ENCODE measurements at places on chromosomes 2 and 18.

GRCh38 chr2:149008381-149008780, 30.1 kb upstream of the LYPD6B start:
- no peak for DNase-seq

DNA sequence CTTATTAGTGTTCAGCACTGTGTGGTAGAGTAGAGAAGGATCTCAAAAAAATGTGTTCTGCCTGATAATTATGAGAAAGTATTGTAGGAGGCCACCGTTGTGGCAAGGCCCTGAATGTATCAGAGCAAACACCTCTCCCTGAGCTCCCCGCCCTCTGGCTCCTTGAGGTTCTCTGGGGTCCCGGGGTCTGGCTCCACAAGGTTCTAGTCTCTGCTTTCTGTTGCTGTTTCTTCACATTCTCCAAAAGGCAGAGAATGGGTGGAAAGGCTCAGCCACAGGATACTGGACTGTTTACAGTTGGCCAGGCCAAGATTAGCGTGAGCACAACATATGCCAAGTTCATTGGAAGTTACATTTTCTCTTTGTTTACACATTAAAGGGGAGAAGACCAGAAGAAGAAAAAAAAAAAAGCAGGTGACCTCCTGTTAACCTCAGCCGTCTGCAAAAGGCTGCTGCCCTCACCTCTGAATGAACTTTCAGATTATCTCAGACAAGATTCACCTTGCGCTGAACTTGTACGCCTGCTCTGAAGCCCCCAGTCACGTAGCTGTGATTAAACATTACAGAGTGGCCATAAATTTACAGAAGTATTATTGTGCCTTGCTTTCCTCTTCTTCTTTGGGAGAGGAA, 56.6 kb upstream of the CYP26B1 start:
- no peak for DNase-seq

- peak; percentile 79 for DNase-seq
Observed at GRCh38 chr2:237591141-237591881, 777 bp upstream of the RAB17 start.

GRCh38 chr18:9348079-9348671, 13.6 kb downstream of the TWSG1 start:
- no peak for DNase-seq

DNA sequence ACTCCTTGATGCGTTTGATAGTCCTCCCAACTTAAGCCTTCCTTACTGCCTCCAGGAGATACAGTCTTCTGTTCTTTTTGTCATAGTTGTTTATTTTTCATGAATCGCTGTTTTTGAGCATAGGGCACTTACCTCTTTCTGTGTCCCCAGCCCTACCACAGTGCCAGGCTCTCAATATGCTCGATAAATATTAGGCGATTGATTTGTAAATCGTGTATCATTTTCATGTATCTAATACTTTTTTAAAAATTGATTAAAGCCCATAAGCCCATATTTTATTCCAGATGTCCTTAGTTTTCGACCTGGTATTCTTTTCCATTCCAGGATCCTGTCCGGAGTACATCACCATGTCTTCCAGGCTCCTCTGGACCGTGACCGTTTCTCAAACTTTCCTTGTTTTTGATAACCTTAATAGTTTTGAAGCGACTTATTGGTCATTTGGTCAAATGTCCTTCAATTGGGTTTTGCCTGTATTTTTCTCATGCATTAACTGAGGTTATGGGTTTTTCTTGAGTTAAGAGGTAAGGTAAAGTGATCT, 444 bp upstream of the MMADHC start:
- DNase-seq, result no peak

GRCh38 chr18:48939205-48940097, 11.3 kb downstream of the SMAD7 start:
- no peak for DNase-seq

GRCh38 chr2:88167740-88168139, 2.4 kb upstream of the THNSL2 start:
- no peak for DNase-seq

DNA sequence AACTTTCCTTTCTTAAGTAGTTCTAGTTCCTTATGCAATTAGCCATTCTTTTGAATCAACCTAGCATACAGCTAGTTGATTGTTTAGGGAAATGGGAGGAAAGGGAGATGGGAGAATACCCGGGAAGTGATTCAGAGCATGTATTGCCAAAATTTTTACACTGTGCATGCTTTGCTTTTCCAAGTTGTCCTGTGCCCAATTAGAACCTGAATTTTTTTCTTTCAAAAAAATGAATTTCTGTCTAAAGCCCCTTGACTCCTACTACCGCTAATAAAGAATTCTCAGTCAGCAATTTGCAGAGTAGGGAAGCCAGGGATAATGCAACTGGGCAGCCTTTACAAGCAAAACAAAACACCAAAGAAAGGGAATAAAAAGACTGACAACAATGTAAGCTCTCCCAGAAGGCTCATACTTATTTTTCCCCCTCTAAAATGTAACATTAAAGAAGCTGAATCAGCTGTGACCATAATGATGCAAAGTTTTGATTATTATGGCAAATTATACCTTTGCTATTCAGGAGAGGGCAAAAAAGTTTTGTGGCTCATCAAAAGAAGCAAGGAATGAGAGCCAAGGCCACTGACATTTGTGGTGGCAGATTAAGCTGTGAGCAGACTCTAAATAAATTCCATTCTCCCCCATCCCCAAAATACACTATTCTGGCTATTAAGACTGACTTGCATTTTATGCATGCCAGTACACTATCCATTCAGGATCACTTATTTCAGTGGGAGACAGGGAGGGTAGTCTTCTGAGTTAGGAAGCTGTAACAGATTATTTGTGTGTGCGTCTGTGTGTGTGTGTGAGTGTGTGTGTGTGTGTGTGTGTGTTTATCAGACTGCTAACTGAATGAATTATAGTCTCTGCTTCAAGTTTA, 174.3 kb downstream of the ERBB4 start:
- no peak for DNase-seq

DNA sequence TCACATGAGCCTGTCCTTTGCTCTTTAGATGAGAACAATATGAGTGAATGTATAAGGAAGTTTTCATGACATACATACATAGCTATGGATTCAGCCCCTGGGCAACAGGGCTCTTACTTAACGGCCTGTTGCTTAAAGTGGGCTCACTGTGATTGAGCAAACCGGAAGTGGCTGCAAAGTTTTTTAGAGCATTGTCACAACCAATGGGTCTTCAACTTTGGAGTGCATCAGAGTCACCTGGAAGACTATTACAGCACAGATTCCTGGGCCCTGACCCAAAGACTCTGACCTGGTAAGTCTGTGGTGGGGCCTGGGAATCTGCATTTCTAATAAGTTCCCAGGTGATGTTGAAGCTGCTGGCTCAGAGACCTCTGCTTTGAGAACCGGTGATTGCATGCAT, 106.3 kb upstream of the SEC11C start:
- DNase-seq, result no peak

DNA sequence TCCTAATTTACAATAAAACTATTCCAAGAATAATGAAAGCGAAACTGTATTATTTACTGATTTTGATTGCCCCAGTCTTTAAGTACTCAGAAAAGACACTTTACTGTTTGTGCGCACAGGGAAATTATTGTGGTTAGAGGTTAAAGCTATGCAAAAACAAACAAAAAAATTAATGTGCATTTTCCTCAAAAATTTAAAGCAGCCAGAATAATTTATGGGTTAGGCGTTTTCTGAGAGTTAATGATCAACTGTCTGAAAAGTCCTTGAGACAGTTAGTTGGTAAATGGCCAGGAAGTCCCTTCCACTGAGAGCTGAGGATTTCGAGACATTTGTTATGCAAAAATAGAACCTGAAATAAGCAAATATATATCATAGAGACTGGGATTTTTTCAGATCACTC, 143.3 kb downstream of the IRS1 start:
- DNase-seq, result peak; percentile 75

GRCh38 chr2:204628926-204629712, 83.8 kb downstream of the PARD3B start:
- no peak for DNase-seq

DNA sequence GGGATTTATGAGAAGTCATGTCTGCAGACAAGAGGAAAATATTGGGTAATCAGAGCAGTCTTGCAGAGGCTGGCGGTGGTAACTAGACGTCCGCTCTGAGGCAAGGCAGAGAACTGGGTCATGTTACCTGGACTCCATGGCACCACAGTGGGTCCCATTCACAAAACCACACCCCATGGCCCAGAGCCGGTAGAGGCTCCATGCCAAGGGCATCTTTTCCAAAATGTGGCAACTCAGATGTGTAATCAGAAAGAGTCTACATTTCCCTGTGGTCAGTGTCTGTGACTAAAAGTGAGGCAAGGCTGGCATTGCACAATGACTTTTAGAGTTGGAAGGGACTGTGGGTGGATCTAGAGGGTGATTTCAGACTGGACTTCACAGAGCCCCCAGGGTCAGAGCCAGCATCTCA, 113.1 kb downstream of the MREG start:
- DNase-seq, result no peak

GRCh38 chr18:76844742-76845477, 22.6 kb downstream of the ZNF236 start:
- no peak for DNase-seq

DNA sequence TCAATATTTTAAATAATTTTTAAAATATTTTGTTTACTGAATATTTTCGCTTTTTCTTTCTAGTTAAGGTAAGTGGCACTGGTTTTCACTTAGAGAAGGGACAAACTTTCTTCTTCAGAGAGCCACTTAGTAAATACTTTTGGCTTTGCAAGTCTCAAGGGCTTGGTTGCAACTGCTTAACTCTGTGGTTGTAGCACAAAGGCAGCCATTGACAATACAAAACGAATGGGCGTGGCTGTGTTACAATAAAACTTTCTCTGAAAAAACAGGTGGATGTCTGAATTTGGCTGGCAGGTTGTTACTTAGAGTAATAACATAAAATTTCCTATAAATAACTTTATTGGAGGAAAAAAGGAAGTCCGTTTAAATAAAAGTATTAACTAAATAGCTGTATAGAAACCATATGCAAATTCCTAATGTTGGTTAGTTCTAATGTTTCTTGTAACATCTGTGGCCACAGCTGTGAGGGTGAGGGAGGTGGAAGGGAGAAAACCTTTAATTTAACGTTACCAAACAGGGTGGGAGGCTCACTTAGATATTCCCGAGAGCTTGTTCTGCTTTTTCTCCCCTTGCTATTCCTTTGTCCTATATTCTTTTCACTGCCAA, 62.4 kb upstream of the TNP1 start:
- DNase-seq, result no peak

GRCh38 chr18:2932247-2933181, 80.4 kb downstream of the LPIN2 start:
- peak; percentile 68 for DNase-seq

DNA sequence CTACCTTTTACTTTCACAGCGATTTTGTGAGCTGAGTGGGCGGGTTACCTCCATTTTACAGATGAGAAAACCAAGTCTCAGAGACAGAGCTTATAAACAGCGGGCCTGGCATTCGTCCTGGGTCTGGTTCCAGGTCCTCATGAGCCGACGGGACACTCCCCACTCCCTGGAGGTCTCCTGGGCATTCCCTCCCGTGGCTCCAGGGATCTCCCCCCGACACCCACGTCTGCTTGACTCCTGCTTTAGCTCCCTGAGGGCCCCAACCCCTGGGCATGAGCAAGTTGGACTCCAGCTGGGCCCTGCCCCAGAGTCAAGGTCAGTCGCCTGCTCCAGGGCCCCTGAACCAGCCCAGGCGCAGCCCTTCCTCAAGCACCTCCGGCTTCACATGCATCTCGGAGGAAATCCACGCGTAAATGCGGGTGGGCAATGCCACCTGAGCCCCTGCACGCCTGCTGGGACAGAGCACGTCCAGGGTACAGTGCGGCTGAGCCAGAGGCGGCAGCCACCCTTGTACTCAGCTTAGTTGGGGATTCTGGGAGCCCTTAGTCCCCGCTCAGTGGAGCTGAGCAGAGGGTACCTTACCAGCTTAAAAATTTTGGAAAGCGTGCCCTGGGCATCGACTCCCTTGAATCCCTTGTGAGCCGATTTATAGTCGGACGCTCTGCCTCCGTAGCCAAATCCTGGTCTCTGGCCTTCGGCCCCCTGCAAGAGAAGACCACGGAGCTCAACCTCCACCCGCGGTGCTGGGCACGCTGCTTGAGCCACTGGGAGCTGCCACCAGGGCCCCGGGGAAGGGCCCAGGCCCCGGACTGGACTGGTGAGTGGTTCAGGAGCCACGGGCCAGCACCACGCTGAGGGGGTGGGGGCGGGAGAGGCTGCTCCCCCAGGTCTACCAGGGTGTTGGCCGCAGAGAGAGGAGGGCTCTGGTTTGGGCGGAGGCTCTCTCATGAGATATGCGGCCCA, 148.1 kb downstream of the MBP start:
- no peak for DNase-seq

DNA sequence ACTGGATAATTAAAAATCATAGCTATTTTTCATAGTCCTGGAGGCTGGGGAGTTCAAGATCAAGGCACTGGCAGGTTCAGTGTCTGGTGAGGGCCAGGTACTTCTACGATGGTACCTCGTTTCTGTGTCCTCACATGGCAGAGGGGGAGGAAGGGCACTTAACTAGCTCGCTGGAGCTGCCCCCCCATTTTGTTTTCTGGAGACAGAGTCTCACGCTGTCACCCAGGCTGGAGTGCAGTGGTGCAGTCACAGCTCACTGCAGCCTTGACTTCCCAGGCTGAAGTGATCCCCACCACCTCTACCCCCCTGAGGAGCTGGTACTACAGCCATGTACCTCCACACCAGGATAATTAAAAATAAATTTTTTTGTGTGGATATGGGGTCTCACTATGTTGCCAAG, 40.3 kb downstream of the ASB1 start:
- DNase-seq, result no peak

- no peak for DNase-seq
Observed at GRCh38 chr2:1609485-1610095, 134.7 kb downstream of the PXDN start.

- DNase-seq, result no peak
Observed at GRCh38 chr2:105278654-105279053, 37.1 kb downstream of the GPR45 start.

- DNase-seq, result no peak
Observed at GRCh38 chr2:239855863-239856587, 169.1 kb downstream of the NDUFA10 start.

- DNase-seq, result no peak
Observed at GRCh38 chr2:240165034-240165433, 24.6 kb upstream of the OTOS start.

DNA sequence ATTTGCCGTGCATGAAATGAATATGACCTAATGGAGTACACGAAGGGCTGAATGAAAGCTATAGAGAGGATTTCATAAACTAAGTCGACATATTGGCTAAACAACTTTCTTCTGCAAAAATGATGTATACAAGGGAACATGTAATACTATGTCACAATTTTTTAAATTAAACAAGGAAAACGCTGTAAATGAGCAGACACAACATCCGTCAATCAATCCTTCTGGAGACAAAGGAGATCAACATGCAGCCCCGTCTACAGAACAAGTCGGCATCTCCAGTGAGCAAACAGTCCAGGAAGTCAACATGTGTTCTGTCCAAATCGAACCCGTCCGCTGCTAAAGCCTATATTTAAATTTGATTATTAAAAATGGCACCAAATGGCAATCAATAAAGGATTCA, 180.8 kb downstream of the TCF4 start:
- no peak for DNase-seq

- DNase-seq, result no peak
Observed at GRCh38 chr2:36748166-36748565, 51.7 kb downstream of the VIT start.

GRCh38 chr2:51484605-51485004, 452.7 kb upstream of the NRXN1 start:
- DNase-seq, result no peak
